ENCODE measurements at places on chromosomes 6 and 20.

- DNase-seq, result peak; percentile 76
Measured at GRCh38 chr20:41173161-41173721, 35.9 kb downstream of the PLCG1 start.

- DNase-seq, result peak; percentile 55
Measured at GRCh38 chr20:25058051-25058846, at the start of gene ACSS1. ACSS1 (minus strand) TSS chr20:25058139; CDS start chr20:25058102, 37 bp downstream.

GRCh38 chr20:11076434-11077105 is 402.8 kb upstream of the JAG1 start:
- DNase-seq, result no peak

DNA sequence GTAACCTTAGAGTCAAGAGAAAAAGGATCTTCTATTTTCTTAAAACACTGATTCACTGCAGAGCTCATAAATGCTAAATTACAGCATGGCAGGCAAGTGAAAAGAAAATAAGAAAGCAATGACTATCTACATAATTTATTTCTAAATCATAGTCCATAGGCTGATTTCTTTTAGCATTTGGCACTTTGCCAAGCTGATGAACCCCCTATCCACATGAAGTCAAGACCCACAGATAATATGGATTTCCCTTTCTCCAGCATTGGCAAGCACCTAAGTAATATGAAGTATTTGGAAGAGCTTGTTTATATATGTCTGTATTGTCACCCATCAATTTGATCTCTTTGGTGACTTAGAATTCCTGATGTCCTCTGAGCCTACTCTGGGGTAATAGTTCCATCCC is 47.9 kb upstream of the MRAP2 start:
- DNase-seq, result no peak

DNA sequence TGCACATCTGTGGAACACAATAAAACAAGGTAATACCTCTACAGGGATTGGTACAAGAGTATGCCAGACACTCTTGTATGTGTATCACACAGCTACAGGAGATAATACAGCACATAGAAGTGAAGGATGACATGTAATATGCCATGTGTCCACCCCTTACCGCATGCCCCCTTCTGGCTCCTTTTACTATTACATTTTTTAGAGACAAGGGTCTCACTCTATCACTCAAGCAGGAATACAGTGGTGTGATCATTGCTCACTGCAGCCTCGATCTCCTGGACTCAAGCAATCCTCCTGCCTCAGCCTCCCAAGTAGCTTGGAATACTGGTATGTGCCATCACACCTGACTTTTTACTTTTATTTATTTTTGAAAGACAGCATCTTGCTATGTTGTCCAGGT is 4.2 kb upstream of the NCR3 start:
- peak; percentile 57 for DNase-seq

- DNase-seq, result no peak
Measured at GRCh38 chr6:90612313-90612680, 25.4 kb upstream of the MAP3K7 start.

- DNase-seq, result peak; percentile 38
Measured at GRCh38 chr6:80338201-80338836, 231.8 kb downstream of the BCKDHB start.

DNA sequence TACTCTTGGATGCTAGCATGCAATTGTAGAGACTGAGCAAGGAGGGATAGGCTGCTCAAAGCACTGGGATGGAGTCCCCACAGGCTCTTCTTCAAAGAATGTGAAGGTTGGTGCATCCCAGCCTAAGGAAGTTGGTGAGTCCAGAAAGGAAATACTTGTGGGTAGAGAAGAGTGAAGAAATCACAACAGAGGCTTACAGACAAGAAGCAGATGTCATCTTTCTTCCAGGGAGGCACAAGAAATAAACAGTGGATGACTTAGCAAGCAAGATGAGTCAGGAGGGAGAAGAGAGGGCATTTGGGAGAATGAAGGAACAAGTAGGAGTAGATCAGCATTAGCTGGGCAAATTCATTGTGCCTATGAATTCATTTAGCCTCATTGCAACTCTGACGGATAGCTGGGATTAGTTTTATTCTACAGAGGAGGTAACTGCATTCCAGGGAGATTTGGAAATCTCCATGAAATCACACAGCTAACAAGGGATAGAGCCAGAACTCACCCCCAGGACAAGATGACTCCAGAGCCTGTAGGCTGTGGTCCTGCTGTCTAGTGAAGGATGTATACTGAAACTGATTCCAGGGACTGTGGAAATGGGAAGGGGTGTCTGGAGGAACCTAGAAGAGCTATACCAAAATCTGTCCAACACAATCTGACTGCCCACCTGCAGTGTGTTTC is 125.8 kb upstream of the SPTLC3 start:
- peak; percentile 9 for DNase-seq

GRCh38 chr6:43774776-43775534 is 4.9 kb downstream of the VEGFA start:
- DNase-seq, result peak; percentile 85

DNA sequence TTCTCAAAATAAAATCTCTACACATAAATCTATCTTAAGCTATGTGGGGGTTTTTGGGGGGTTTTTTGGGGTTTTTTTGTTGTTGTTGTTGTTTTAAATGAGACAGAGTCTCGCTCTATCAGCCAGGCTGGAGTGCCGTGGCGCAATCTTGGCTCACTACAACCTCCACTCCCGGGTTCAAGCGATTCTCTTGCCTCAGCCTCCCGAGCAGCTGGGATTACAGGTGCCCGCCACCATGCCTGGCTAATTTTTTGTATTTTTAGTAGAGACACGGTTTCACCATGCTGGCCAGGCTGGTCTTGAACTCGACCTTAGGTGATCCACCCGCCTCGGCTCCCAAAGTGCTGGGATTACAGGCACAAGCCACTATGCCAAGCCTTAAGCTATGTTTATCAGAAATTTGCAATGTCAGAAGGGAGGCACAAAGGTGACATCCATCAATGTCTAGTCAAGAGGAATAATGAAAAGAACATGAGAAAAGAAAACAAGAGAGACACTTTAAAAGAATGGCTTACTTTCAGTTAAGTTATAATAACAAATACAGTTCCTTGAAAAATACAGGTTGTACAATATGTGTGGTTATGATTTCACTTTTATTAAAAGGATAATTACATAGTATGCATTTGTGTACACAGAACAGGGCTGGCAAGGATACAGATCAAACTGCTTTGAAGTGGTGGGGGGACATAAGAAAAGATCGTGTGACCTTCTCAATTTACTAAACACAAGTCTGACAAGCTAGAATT is 28.6 kb downstream of the SLC23A2 start:
- DNase-seq, result no peak

DNA sequence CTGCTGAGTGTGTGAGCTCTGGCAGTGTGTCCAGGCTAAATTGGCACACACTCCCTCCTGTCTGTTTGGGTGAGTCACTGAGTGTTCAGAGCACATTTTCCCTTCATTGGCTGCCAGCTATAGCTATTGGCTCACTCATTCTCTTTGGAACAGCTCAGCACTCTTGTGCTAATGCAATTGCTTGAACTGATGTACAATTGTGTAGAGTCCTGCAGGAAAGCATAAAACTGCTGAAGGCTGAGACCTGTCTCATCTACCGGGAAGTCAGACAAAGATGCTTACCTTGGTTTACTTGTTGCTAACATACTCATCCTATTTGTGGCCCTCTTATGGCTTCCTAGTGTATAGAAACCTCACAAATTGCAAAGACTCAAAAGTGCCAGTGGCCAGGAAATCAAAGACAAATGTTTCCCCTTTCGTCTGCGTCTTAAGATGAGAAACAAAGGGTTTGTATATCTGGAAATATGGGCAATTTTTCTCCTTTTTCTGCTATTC is 351.0 kb downstream of the BCKDHB start:
- peak; percentile 92 for DNase-seq

- no peak for DNase-seq
Measured at GRCh38 chr6:136618086-136618485, 67.9 kb upstream of the MAP7 start.

GRCh38 chr20:58896820-58897219 is 44.3 kb downstream of the GNAS start:
- DNase-seq, result no peak

DNA sequence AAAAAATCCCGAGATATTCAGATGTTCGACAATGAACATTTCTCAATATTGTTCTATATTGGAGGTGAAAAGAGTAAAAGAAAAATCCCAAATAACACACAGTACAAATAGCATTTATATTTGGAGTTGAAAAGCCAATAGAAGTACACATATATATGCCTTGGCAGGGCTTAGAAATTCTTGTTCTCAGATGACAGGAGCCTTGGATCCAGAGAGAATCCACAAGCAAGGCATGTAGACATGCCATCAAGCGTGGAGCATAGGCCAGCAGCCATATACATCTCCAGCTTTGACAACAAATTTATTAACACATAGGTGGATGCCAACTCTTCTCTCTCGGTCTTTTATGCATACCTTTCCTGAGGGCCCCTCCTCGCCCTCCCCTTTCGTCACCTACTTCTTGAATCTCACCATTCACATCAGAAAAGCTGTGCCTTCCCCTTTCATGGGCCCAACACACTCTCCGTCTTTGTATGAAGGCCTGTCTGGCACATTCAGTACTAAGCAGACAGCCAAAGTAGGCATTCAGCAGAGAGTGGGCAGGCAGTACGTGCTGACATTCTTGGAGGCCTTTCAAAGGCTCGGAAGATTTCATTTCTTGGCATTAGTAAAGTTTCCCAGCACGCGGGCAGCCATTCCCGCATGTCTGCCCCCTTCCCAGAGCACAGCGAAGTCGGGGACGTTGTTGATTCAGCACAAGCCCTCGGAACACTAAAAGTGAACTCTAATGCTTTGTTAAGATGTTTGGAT is 18.2 kb downstream of the NEDD9 start:
- no peak for DNase-seq

DNA sequence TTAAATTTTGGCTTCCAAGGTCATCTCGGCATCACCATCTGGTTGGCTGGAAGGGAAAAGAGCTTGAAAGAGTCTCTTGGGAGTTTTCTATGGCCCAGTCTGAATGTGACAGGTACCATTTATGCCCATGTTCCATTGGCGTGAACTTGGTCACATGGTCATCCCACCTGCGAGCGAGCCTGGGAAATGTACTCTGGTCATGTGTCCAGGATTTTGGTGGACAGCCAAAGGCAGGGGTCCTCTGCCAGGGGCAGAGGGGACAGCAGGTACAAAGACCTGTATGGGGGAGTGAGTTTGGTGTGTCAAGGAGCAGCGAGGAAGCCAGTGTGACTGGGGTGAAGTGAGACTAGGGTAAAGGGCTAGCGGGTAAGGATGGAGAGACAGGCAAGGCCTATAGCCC is 112.6 kb downstream of the CDC5L start:
- no peak for DNase-seq

- peak; percentile 39 for DNase-seq
Measured at GRCh38 chr20:50528804-50529351, 18.7 kb downstream of the PTPN1 start.

GRCh38 chr20:59647271-59647670 is 42.9 kb downstream of the PHACTR3 start:
- no peak for DNase-seq

DNA sequence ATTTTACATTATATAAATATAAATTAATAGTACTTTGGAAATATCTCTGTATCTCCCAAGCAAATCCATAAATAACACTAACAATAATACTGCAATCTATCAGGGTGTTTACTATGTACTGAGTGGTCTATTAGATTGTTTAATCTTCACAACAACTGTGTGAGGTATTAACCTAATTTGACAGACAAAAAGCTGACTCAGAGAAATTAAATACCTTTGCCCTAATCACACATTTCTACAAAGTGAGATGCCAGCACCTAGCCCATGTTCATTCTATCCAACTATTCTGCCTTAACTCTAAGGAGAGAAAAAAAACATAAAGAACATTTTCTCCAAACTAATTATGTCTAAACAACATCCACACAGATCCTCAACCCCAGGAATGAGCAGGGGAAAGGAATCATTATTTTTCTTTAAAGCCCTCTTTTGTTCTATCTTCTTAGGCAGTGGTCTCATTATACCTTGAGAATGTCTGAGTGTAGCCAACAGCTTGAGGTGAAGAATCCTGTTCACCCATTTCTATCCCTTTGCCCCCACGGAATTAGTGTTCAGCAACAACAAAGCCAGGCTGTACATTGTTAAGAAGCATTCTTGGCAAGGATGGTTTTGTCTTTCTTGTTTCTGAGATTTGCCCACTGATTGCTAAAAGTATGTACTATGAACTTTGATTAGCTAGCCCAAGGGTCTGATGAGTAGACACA is 42.7 kb downstream of the PRL start:
- no peak for DNase-seq

- no peak for DNase-seq
Measured at GRCh38 chr20:12528591-12529041, 480.2 kb upstream of the SPTLC3 start.

GRCh38 chr6:136873748-136874147 is 48.4 kb upstream of the SLC35D3 start:
- no peak for DNase-seq

DNA sequence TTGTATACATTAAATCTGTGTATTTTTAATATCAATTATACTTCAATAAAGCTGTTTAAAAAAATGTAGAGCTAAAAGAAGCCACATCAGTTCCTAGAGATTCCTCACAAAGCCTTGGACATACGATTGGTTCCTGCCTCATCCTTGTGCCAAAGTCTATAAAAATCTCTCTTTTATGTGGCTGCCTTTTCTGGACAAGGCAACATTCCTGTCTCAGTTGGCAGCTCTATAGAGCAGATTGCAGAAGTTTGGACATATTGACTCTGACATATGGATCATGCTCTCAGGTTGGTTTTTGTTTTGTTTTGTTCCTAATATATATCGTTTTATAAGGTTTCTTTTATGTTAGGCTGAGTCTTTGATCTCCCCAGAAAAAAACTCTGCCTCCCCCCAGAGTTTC is 148.9 kb downstream of the MAFB start:
- DNase-seq, result no peak
